ENCODE measurements at places on chromosomes 1 and 21.

DNA sequence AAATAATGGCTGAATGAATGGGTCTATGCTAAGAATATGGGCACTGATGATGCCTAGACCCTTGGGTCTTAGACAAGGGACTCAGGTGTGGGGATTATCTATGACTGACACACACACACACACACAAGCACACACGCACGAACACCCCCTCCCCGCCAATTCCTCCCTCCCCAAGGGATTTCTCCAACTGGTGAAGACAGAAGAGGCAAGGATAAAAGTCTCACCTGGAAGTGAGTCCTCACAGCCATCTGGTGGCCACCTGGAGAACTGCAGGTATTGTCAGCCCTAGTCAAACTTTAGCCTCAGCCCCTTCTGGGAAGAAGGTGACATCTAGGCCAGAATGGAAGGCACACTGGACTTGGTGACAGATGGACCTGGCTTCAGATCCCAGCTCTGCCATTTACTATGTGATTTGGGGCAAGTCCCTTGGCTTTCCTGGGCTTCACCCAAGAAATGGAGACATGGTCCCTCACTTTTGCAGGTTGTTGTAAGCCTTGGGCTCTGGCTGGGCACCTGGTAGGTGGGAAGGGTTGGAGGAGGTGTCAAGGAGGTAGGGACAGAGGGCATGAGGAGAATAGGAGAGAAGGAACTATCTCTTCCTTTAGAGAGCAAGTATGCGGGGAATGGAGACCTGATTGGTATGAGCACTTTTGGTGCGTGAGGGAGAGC, 4.0 kb upstream of the GPR3 start:
- DNase-seq, result peak; percentile 40

- DNase-seq, result no peak
Observed at GRCh38 chr1:43521756-43522155, 8.9 kb upstream of the PTPRF start.

DNA sequence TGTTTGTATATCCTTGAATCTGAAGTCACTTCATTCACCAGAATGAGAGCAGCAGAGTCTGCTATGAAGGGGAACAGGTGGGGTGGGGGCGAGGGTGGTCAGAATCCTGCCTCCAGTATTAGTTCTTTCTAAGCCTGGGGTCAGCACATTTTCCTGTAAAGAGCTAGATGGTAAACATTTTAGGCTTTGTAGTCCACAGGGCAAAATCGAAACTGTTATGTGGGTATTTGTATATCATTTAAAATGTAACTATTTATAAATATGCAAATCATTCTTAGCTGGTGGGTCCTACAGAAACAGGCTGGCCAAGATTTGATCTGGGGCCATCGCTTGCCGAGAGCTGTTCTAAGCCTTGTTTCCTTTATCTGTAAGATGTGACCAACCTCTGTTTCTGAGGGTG, 96.0 kb downstream of the IGSF21 start:
- DNase-seq, result no peak

- no peak for DNase-seq
Observed at GRCh38 chr1:92087542-92087941, 7.4 kb downstream of the BTBD8 start.

DNA sequence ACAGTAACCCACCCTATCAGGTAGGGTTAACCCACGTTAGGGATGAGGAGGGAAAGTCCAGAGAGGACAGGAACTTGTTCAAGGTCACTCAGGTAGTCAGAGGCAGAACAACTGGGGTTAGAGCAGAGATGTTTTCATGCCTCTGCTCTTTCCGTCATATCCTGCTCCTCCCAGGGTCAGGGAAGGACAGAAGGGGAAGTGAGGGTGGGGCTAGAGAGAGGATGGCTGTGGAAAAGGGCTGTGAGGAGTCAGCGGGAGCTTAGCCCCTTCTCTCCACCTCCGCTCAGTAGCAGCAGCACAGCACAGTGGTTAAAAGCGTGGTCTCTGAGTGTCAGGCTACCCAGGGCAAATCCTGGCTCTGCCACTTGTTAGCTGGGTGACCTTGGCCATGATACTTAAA, 36.5 kb downstream of the DDX20 start:
- no peak for DNase-seq

DNA sequence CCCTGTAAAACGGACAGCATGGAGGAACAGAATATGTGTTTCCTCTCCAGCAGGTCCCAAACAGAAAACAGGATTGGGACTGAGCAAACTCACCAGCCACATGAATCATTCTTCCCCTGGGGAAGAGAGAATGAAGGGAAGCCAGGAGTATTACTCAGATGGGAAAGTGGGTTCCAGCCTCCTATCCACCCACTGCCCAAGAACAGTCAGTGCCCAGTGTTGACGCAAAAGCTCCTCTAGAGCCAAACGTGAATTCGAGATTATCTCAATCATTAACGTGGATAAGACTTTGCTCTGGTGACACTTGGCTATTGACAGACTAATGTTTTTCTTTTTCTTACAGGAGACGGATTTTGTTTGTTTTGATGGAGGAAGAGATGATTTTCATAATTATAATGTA, 9.3 kb downstream of the MIA3 start:
- DNase-seq, result no peak

Measured in bone marrow (tissue), 2 donors.